ENCODE measurements at places on chromosomes 11 and 22.

GRCh38 chr22:42760806-42761565, 40.3 kb upstream of the A4GALT start:
- no peak for DNase-seq

GRCh38 chr11:128210148-128210940, 377.0 kb downstream of the ETS1 start:
- DNase-seq = no peak

DNA sequence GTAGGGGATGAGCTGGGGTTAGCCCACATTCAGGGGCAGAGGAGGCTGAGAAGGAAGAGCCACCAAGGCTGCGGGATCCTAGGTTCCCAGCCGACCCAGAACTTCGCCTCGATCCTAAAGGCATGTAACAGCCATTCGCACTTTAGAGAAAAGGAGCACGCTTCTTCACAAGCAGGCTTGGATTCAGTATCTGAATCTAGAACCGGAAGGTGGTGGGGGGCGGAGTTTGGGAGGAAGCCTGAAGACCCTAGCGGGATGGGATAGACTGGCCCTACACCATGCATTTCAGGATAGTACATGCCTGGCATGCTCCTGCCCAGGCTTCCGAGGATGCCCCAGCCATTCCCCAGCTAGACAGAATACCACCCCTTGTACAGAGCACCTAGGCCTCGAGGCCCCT, 4.4 kb downstream of the SCARF2 start:
- DNase-seq = no peak

DNA sequence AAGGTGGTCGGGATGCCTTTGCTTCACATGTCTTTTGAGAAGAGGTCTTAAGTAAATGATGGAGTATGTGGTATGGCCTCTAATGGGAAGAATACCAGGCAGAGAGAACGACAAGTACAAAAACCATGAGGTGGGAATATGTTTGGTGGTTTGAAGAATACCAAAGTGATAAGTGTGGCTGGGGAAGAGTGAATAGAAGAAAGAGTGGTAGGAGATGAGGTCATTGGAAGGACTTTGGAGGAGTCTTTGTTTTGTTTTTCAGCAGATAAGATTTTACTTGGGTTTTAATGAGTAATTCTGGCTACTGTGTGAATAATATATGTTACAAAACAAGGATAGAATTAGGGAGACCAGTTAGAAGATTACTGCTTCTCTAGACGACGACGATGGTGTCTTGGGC, 515.4 kb downstream of the RAB38 start:
- no peak for DNase-seq

DNA sequence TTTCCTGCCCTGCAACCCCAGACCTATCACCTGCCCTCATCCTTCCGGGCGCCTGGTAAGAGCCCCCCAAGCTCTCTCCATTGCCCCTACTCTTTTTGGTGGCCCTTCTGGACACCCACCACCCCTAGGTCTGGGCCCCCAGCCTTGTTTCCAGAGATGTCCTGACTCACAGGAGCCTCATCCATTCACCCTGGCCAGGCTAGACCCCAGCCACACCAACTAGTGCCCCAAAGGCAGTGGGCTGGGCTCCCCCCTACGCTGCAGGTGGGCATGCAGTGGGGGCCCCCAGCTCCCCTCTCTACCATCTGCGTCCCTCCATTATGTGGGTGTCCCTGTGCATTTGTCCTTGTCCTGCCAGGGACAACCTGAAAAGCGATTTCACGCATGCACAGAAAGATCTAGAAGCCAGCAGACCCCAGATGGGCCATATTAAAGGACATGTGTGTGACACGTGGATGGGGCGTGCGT, 1.4 kb downstream of the MRGPRF start:
- DNase-seq = no peak

DNA sequence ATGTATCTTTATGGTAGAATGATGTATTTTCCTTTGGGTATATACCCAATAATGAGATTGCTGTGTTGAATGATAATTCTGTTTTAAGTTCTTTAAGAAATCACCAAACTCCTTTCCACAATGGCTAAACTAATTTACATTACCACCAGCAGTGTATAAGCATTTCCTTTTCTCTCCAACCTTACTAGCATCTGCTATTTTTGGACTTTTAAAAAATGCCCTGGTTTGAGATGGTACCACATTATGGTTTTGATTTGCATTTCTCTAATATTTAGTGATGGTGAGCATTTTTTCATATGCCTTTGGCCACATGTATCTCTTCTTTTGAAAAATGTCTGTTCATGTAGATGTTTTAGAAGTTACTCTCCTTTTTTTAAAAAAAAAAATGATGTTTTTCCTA, 142.0 kb downstream of the METTL15 start:
- DNase-seq = no peak

DNA sequence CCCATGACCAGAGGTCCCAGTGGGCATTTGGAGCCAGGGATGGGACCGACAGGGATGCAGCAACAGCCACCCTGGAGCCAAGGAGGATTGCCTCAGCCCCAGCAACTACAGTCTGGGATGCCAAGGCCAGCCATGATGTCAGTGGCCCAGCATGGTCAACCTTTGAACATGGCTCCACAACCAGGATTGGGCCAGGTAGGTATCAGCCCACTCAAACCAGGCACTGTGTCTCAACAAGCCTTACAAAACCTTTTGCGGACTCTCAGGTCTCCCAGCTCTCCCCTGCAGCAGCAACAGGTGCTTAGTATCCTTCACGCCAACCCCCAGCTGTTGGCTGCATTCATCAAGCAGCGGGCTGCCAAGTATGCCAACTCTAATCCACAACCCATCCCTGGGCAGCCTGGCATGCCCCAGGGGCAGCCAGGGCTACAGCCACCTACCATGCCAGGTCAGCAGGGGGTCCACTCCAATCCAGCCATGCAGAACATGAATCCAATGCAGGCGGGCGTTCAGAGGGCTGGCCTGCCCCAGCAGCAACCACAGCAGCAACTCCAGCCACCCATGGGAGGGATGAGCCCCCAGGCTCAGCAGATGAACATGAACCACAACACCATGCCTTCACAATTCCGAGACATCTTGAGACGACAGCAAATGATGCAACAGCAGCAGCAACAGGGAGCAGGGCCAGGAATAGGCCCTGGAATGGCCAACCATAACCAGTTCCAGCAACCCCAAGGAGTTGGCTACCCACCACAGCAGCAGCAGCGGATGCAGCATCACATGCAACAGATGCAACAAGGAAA, 27.3 kb upstream of the L3MBTL2 start:
- no peak for DNase-seq

GRCh38 chr22:34971456-34971855, 94.5 kb upstream of the ISX start:
- DNase-seq = no peak

GRCh38 chr11:7605186-7605943, 67.9 kb downstream of the CYB5R2 start:
- no peak for DNase-seq

DNA sequence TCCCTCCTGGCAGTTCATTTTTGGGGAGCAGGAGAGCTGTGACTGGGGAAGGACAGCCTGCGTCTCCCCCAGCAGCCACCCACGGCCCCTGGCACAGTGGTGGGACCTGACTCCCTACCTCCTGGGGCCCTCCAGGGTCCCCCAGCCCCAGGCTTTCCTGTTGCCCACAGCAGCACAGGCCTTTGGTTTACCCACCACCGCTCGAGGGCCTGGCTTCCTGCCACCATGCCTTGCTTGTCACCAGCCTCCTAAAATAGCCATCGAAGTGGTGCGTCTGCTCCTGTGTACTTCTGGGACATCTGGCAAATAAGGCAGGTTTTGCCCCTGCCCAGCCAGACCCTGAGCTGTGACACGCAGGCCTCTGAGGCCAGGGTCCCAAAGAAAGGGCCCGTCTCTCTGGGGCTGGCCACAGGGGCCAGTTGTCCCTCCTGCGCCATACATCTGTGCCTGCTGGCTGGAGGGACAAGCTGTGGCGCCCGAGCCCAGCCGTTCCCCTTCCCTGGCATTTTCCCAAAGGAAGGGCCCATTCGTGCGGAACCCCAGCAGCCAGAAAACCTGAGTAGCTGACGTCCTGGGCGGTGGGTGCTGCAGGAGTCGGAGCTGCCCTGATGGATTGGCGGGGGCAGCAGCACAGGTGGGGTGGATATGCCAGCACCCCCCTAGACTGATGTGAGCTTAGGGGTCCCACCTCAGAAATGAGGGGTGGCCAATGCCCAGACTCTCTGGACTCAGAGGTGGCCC, 14.6 kb downstream of the PHLDA2 start:
- no peak for DNase-seq

DNA sequence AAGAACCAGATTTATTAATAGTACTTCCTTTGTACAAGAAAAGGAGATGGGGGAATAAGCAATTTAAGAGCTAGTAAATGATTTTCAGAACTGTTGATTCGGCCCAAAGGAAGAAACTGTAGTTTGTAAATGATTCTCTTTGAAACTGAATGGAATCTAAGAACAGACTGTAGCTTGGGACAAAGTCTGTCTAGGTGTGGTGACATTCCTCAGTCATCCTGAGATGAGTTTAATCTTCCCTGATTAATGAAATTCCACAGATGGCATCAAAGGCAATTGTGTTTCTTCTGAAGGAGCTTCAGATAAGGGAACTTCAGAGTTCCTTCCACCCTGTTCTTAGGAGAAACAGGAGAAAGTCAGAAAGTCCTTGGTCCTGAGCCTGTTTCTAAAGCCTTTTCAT, 2095.9 kb downstream of the LRRC4C start:
- no peak for DNase-seq

- DNase-seq = no peak
These were observed 84.5 kb downstream of the AASDHPPT start for GRCh38 chr11:106161775-106162634.

DNA sequence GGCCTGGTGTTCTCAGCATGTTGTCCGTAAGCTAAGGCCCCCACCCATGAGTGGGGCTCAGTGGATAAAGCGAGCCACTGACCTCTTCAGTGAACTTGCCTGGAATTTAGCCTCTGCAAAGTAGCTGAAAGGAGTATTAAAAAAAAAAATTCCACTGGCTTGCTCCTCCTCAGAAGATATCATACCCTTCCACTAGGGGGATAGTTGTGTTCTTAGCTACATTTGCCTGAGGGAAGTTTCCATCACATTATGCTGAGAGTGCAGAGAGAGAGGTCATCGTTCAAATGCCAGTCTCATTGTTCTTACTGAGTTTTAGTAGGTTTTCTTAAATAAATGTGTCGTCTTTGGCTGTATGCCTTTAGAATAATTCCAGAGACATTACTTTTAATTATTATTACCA, 879.7 kb downstream of the JRKL start:
- no peak for DNase-seq

DNA sequence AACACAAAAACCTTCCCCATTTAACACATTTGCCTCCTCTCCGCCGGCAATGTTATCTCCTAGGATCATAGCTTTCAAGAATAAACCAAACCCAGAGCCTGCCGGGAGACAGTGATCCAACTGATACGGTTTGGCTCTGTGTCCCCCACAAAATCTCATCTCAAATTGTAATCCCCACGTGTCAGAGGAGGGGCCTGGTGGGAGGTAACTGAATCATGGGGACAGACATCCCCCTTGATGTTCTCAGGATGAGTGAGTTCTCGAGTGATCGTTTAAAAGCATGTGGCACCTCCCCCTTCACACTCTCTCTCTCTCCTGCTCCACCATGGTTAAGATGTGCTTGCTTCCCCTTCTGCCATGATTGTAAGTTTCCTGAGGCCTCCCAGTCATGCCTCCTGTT, 33.3 kb downstream of the RBFOX2 start:
- DNase-seq = no peak

DNA sequence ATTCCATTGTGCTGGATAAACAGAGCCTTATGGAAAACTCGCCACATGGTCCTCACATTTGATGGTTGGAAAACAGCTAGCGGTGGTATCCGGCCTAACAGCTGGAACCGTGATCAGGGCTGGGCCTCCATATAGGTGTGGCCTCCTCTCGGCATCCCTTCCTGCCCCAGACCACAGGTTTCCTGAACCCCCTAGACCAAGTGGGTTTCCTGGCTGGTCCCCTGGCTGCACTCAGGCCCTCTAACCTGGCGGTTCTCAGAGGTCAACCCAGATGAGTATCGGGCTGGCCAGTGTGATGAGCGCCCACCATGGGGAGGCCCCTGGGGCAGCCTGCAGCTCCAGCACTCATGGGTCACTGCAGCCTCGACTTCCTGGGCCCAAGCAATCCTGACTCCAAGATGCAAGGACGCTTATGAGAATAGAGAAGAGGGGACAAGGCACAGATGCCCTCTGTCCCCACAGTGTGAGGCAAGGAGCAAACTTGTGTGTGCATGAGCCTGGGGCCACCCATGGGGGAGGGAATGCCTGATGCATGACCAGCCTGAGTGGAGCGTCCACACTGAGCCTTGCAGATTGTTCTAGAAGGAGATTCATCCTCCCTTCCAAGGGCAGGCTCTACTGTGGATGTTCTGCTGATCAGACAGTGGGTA, 53.4 kb upstream of the WNT7B start:
- DNase-seq = no peak

DNA sequence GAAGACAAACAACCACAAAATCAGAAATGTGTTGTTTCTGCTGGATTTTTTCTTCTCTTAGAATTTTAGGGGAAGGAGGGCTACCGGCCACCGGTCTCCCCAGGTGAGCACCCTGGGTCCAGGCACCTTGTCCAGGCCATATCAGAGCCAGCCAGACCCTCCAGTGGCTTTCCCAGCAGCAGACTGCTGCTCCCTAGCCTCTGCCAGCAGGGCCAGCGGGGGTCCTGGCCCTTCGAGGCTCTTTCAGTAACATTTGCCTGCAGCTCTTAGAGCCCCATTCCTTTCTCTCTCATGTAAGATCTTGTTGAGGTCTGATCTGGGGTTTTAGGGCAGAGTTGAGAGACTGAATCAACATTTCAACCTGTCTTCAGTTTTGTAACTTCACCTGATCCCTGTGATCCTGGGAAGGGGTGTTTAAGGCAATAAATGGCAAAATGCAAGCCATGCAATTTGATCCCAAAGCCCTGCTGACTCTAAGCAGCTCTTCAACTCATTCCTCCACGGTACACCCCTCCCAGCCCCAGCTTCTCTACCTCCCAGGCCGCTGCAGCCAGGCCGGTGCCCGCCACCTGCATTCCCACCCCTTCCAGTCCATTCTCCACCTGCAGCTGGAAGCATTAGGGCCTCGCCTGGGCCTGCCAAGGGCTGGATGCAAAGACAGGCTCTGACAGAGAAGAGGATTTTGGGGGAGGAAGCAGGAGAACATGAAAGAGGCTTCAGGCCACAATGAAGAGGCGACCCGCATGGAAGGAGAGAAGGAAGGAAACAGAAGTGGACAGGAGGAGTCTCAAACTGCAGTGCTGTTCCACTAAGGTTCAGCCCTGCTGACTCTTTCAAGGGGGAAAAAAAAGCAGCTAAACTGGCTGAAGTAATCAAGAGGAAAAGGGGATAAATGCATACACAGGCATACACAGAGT, 113.0 kb upstream of the FGF3 start:
- no peak for DNase-seq

DNA sequence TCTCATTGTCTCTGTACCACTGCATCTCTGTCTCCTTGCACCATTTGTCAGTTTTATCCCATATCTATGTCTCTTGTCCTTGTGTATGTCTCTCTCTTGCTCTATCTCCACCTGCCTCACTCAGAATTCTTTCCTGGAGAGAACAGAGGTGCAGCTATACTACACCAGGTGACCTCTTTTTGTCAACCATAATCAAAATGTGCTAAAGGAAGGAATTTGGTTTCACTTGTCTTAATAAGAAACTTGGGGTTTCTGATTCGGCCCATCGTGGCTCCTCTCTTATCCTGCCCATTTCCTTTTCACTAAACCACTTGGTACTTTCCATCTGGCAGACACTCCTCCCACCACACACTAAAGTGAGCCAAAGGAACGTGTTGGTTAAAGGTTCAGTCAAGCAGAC, 2.0 kb upstream of the C11orf42 start:
- no peak for DNase-seq

GRCh38 chr11:79708319-79708932, 267.6 kb upstream of the TENM4 start:
- no peak for DNase-seq

GRCh38 chr11:117891362-117891761, 14.9 kb upstream of the FXYD6 start:
- no peak for DNase-seq

Measured in activated CD4-positive, alpha-beta T cell treated with anti-CD3 and anti-CD28 coated beads, Interleukin-2, amount 50 U/mL, for 1 hour (primary cell).